Hepatic stellate cell (primary cell): ENCODE measurements at places on chromosomes 13 and 19.

DNA sequence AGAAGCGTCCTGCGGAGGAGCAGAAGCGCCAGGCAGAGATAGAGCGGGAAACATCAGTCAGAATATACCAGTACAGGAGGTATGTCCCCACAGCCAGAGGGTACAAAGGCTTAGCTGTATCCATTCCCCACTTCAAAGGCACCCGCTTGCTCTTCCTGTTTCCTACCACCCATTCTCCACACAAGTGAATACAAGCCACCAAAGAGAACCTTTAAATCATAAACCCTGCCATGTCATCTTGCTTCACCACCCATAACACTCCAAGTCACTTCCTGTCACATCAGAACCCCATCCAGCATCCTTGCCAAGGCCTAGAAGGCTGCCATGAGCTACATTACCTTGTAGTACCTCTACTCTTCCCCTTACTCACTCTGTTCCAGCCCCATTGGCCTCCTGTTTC lies 205.8 kb downstream of the LMO7 start:
- no peak for DNase-seq

GRCh38 chr13:99264051-99264450 lies 5.9 kb upstream of the GPR18 start:
- DNase-seq, result no peak

GRCh38 chr13:113981194-113981605 lies 7.3 kb upstream of the C13orf46 start:
- DNase-seq, result no peak

DNA sequence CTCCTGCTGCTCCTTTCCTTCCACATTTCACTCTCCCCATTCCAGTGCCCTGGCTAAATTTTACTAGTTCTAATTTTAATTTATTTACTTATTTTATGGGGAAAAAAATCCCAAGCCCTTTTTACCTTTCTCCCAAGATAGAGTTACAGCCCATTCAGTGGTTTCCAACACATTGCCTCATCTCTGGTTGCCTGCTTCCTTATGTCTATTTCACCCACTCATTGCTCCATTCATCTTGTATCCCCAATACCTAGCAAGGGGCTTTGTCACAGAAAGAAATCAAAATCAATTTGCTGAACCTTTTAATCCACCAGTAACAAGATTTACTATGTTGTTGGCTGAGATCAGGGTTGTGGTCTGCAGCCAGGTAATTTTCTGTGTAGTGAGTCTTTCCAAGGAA lies 55.9 kb downstream of the LHFPL6 start:
- no peak for DNase-seq

DNA sequence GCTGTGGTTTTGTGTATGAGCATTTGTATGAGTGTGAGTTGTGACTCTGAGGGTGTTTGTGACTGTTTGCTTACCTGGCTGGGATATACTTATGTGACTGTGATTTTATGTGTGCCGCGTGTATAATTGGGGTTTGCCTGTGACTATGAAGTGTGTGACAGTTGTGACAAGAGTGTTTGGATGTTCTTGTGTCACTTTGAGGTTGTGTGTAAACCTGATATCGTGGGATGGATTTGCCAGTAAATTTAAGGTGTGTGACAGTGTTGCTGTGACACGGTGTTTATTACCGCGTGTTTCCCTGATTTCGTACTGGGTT lies 442 bp downstream of the ZNF420 start:
- no peak for DNase-seq

GRCh38 chr13:60448907-60449510 lies 52.0 kb downstream of the TDRD3 start:
- peak; percentile 19 for DNase-seq

DNA sequence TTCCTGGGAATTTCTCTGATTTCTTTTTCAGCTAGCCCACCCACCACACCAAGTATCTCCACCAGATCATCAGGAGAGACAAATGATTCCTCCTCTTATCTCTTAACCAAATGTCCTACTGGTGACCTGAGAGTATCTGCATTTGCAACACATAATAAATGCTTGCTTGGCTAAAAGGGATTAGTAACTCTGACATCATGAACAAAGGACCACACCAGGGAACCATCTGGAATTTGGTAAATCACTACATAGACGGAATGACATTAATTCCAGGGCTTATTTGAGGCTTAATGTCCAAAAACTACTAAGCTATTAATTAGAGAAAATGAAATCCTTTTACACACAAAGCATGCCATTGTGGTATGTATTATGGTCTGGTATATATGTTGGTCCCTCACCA lies 139.0 kb downstream of the RAP2A start:
- no peak for DNase-seq

- no peak for DNase-seq
These were observed 2.7 kb upstream of the PLA2G4C start for GRCh38 chr19:48113190-48113917.

DNA sequence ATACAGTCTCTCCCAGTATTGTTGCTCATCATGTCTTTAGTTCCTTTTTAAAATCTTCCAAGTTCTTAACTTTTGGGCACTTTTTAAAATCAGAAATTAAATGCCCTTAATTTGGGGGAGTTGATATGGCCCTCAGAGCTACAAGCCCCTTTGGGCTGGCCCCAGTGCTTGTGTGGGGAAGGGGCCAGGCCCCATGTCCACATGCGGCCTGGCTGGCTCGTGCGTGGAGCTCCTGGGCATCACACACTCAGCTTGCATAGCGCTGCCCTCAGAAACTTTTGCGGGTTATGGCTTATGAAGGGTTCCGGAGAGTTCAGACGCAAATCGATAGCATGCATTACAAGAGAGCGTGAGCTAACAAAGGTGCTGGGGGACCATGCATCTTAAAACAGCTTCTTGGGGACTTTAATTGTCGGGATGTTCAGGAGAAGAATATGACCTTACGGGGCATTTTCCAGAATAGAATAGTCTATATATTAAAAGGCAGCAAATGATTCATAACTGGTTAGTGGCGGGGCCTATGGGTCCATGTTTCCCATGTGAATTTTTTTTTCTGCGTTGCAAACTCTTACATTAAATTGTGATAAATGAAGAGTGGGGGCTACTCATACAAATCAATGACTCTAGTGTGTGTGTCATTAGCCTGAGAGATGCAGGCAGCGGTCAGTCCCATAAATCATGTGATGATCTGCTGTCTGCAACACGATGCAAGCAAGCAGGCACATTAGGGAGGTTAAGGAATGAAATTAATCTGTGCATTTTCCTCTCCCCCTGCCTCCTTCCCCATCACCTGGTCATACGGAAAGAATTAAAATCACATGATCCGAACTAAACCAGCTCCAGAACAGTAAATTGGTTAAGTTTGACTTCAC lies 185.8 kb upstream of the TSHZ3 start:
- DNase-seq, result no peak

GRCh38 chr13:93771782-93772181 lies 545.2 kb downstream of the GPC6 start:
- no peak for DNase-seq

DNA sequence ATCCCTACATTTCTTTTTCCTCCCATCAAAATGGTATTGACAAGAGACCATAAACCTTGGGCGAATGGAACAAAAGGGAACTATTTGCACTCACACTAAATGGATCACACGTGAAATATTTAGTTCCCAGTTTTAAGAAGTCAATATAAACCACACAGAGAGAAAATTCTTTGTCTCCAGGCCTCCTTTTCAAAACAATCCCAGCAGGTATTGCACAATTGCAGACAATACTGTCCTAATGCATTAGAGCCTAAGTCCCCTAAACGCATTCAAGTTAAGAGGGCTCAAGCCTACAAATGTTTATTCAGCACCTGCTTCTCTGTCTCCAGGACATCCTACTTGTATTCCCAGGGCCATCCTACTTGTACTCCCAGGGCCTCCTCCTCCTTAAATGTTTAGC lies 1.3 kb upstream of the B3GLCT start:
- no peak for DNase-seq

- no peak for DNase-seq
These were observed at the start of gene ETFB for GRCh38 chr19:51365965-51366388. TSS of gene ETFB (minus strand) at chr19:51366388. CDS start at chr19:51366326, 62 bp downstream.

GRCh38 chr13:85693889-85694511 lies 105.2 kb downstream of the SLITRK6 start:
- peak; percentile 9 for DNase-seq

DNA sequence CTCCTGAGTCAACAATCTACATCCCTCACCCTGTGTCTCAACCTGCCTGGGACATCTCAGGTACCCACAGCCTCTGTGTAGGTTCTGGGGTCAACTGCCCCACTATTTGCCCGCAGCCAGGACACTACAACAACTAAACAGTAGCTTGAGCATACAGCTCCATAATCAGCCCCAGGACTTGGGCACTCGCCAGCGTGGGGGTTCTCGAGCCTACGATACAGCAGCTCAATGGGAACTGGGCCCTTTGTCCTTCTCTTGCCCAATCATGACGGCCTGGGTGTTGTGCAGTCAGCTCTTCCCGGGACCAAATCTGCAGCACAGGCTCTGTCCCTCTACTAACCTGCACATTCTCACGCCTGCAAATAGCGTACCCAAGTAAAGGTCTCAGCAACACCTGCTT lies 1.3 kb downstream of the ZNF180 start:
- DNase-seq, result no peak

DNA sequence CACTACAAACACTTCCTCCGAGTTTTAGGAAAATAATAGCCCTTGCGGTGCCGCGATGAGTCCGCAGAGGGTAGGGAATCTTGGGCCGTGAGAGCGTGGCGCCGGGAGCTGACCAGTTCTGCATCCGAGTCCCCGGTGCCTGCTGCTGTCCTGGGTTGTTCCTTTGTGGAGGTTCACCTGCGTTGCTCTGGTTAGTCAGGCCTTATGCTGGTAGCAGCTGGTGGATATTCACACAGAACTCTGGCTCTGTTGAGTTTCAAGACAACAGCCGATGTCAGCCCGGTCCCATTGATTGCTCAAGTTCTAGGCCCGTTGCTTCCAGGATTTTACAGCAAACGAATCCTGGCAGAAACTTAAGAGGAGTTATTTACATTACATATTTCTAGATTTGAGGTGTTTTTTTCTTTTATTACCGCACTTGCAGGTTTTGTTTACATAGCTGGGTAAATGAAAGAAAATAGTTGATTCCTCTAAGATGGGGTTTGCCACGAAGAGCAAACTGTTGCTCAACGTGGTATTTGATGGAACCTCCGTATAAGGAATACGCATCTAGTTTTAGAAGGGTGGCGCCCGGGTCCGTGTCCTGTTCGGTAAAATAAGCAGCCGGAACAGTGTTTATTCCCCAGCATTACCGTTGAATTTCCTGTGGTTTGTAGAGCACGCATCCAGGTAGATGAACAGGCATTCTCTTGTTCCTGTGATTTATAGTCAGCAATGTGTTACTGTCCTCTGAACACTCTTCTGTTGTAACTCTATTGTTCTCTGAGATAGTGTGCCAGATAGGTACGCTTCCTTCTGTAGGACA lies 1.3 kb downstream of the CLDN10 start:
- no peak for DNase-seq

DNA sequence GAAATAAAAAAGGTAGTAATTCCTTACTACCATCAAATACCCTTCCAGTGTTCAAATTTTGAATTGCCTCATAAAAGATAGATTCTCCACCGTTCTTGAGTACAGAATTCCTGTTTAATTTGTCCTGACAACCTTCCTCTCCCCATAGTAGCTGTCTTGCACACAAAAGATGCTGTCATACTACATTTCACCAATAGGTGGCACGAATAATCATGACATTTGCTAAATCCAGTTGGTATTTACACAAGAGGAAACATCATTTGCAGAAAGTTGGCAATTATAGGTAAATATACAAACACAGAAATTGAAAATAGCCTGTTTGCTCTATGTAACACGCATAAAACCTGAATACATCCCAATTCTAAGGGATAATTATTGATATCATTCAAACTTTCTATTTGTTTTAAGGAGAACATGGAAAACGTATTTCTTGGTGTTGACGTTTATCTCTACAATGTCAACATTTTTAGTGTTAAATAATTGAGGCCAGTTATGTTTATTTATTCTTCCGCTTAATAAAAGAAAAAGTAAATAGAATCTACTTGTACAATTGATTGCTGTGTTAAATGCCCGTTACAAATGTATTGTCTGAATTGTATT lies 58.3 kb upstream of the CLDN10 start:
- DNase-seq, result peak; percentile 43

GRCh38 chr13:32136061-32136460 lies 104.5 kb downstream of the FRY start:
- no peak for DNase-seq

DNA sequence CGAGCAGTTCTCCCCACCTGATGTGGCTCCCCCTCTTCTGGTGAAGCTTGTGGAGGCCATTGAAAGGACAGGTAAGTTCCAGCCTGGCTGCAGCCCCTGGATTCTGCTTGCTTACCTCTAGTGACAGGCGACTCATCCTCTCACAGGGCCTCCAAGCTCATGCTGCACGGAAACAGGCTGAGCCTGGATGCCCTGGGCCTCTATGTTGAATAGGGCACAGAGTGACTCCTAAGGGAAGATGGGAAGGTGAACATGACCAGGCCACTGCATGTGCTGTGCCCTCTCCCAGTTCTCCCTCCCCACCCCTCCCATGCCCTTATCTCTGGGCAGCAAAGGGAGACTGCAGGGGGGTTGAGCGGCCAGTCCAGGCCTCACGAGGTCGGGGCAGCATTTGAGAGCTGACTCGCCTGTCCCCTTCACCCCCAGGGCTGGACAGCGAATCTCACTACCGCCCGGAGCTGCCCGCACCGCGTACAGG lies 7.6 kb downstream of the PIK3R2 start:
- DNase-seq, result no peak

GRCh38 chr13:36992362-36992761 lies 6.8 kb downstream of the ALG5 start:
- DNase-seq, result no peak

- no peak for DNase-seq
These were observed 208.9 kb downstream of the PRR20E start for GRCh38 chr13:57375876-57376275.

- no peak for DNase-seq
These were observed 782 bp upstream of the JUND start for GRCh38 chr19:18282021-18282787.

- DNase-seq, result no peak
These were observed 10.3 kb downstream of the ATG4D start for GRCh38 chr19:10553943-10554381.

DNA sequence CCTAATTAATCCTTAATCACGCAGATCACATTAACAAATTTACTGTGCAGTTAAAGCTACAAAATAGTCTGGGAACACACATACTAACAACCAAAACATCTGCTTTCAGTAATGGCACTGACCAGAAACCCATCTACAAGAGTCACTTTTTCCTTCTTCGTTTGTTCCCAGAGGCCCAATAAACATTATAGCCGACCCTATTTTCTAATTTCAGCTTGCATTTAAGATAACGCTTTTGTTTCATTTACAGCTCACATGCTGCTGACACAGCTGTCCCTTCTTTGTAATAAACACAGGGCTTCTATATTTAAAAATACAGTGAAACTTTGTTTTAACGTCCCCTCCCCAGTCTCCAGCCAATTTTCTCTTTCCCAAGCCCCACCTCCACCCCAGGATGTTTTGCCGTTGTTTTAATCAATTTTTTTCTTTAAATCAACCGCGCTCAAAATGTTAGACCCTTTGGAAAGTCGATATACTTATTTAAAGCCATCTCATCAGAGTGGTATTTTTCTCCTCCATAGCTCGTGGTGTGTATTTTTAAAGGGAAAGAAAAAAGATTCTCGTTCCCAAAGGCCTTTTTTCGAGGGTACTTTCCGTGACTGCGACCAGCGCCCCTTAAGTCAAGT lies 1.7 kb upstream of the WBP4 start:
- no peak for DNase-seq

GRCh38 chr19:37691881-37692504 lies 27.6 kb downstream of the ZNF607 start:
- peak; percentile 78 for DNase-seq

GRCh38 chr19:47540748-47541147 lies 25.9 kb upstream of the NAPA start:
- DNase-seq, result peak; percentile 50
